Mammary epithelial cell (primary cell): ENCODE measurements at places on chromosomes 3 and 15.

GRCh38 chr15:71664622-71665021 is 145.7 kb upstream of the NR2E3 start:
- no peak for DNase-seq

DNA sequence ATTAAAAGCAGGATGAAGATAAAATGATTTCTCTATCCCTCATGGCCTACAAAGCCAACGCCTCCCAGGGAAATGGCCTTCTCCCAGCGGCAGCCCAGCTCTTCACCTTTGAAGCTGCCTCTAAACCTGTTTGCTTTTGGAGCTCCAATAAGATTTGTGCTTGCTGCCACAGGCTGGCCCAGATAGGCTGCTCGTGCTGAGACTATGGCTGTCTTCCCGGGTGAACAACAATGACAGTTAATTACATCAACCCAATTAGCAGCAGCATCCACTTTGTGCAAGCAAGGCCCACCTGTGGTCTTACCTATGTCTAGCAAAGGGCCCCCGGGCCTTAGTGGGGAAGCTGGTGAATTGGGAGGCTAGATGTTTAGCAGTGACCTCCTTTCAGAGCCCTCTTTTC is 179.6 kb downstream of the P3H2 start:
- DNase-seq: no peak

DNA sequence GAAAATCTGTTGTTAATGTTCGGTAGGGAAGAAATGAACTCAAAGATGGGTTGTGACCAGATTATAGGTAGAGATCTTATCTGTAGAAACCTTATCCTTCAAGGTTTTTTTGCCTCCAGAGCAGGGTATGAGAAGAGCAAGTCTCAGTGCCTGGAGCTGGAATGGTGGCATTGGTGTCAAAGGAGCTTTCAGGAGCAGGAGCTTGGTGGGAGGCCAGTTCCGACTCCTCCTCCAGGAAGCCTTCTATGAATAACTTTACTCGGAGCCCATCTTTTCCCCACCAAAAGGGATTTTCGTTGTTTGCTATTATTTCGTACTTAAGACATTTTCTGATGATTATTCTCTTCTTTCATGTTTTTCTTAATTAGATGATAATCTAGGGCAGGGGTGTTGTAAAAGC is 91.8 kb downstream of the GHSR start:
- no peak for DNase-seq

DNA sequence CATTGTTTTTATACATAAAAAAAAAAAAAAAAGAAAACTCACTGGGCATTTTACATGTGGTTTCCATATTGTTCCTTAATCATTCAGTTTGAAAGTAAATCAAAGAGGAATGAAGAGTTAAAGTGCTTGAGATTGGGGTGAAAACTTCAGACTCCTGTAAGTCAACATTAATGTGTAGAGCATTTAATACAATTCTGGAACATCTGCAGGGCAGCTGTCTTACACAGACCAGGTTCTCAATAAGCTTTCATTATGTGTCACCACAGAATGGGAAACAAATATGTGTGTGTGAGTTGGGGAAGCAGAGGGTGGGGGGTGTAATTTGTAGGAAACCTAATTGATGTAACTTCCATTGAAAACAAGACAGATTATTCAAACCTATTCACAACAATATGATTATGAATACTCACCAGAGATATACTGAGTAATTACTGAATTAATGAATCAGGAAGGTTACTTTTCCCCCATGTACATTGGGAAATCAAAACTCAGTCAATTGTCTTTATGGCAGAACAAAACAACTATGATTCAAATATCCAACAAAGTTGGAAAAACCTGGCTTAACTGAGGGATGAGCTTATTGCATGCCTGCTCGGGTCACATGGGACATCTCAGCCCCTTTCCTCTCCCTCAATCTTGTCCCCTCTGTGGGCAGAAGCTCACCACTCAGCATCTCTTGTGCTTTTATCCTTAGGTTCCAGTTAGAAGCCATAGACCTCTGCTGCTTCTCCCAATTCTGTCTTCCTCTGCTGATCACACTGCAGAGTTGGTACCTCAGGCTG is 281.2 kb upstream of the THBS1 start:
- no peak for DNase-seq

GRCh38 chr15:85690561-85691231 is 104.0 kb downstream of the KLHL25 start:
- DNase-seq: no peak

DNA sequence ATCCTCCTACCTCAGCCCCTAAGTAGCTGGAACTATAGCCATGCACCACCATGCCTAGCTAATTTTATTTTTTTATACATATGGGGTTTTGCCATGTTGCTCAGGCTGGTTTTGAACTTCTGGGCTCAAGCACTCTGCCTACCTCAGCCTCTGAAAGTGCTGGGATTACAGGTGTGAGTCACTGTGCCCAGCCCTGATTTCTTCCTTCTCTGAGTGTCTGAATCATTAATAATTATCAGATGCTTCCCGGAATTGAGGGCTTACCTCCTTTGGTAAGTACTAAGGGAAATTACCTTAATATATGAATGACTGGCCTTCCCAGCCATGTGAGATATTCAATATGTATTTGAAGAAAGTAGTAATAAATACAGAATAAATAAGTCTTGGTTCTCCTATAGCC is 7.2 kb downstream of the CLPX start:
- DNase-seq: peak; percentile 68

DNA sequence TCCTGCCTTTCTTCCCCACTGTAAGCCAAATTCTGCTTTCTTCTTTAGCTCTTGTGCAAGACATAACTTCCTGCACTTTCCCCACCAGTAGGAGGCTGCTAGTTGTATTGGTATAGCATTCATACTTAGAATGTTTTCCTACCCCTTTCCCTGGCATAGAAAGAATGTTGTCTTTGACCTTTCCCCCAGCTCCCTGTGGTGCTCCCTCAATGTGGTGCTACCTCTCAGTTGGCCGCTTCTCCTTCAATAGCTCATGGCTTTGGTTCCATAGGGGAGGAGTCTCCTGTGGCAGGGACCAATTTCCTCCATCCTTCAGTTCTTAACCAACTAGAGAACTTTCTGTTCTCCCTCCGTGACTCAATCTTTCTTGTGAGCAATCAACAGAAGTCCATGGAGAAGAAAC is 67.5 kb upstream of the AKAP13 start:
- no peak for DNase-seq

DNA sequence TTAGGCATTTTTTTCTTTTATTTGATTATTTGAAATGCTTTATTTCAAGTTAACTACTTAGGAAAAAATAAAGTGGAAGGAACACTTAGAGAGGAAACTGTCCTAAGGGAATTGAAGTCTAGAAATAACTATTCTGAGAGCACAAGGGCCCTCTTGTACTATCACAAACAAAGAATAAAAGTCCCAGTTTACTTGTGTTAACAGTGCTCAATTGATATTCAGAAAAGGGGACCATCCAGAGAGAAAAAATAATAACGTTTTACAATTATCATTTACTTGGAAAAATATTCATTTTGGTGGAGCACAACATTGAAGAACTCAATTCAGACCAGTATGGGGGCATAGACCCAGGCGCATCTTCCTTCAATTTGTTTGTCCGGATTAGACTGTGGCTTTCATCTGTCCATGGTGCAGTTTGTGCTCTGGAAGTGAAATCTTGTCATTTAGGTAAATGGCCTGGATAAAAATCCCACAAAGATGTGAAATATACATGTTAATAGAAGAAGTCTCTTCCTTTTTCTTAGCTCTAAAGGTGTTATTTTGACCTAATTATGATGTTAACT is 54.5 kb upstream of the SAMMSON start:
- DNase-seq: no peak

- peak; percentile 34 for DNase-seq
Observed at GRCh38 chr15:91784973-91785709, 68.4 kb upstream of the SLCO3A1 start.

DNA sequence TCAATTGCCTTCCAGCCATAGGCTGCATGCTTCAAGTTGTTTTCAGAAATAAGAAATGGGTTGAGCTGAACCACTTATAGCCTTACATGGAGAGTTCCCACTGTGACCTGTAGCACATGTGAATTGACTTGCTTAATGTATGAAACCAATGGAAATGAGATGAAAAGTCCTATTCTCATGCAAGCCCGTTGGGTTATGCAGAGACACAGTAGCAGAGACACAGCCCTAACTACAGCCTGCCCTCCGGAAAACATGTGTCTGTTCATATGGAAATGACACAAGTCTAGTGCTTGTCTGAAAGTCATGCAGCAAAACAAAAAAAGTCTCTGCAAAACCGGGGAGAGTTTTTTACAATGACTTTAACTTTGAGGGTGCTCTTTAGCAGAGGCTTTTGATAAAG is 14.5 kb downstream of the HIGD2B start:
- no peak for DNase-seq

DNA sequence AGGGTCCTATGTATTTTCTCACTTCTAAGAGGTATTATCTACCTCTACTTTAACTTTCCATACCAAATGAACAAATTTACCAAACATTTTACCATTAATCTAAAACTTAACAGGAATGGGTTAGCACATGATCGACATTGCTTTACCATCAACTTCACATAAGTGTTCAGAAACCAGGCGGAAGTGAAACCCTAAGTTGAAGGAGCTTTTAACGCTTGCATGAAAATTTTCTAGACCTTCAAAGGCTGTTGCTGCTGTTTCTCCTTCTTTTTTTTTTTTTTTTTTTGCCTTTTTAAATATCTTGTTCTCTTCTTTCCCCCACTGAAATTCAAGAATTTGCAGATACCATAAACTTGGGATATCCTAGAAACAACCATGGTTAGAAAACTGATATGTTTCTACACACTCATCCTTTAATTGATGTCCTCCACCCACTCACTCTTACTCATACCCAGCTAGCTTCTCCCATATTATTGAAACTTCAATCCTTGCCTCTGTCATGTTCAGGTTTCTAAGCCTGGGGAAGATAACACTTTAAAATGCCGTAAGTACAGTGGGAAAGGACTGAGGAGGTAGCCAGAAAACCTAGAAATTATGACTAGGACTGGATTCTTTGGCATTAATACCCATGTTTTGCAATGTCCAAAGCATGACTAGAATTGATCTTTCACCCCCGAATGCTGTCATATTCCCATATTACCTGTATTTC is 24.7 kb downstream of the MYO5A start:
- DNase-seq: peak; percentile 83

GRCh38 chr3:16236856-16237393 is 27.8 kb downstream of the DPH3 start:
- DNase-seq: no peak

DNA sequence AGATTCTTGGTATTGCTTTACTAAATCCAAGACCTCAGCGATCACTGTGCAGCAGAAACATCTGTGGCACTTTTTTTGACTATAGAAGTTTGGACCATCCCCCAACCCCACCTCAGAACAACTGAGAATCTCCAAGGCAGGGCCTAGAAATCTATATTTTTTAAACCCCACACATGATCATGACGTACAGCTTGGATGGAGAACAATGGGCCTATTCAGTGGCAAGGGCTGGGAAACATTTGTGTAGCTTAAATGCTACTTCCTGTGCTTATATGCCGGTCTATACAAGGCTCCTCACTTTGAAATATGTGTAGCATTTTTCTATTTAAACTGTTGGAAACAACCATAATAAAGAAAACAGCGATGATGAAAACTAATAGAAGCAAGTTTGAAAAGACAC is 55.1 kb upstream of the SPRED1 start:
- no peak for DNase-seq

DNA sequence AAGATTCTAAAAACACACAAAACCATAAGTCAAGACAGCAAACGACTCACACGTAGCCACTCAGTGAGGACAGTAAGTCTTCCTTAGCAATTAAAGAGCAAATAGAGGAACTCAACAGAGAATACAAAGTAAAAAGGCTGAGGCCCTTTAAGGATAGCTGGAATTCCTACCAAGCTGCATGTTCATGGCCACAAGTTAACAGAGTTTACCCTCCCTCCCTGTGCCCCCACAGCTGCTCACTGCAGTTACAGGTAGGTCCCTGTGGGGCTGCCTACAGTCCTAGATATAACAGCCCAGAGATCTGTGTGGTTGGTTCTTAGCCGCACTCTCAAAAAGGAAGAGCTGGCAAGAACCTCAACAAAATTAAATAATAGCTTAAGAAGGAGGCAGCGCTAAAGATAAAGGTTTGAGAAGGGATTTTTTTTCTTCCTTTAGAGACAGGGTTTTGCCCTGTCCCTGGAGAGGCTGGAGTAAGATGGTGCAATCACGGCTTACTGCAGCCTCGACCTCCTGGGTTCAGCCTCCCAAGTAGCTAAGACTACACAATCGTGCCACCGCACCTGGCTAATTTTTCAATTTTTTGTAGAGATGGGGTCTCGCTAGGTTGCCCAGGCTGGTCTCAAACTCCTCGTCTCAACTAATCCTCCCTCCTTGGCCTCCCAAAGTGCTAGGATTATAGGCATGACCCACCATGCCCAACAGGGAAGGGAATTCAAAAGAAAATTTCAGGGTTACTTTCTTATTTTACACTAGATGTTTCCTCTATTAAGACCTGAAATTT is 19.3 kb downstream of the SFMBT1 start:
- no peak for DNase-seq

- no peak for DNase-seq
Observed at GRCh38 chr15:64905119-64905831, 6.4 kb upstream of the ANKDD1A start.

- no peak for DNase-seq
Observed at GRCh38 chr3:34155666-34156065, 357.2 kb downstream of the PDCD6IP start.

DNA sequence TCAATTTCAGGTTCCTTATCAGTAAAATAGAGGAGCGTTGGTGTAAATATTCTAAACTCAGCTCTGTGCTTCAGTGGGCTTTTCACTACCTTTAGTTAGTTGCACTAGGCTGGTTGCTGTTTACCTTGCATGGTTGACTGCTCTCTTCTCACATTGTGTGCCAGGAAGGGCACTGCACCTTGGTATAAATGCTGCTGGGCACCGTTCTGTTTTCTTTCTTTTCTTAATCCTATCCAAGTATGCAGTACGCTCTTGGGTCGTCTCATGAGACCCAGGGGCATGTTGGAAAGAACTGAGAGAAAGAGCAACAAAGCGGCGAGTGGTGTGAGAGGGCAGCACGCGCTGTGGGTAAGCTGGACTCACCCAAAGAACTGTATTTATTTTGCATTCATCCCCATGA is 22.4 kb downstream of the KCNMB2 start:
- no peak for DNase-seq

- no peak for DNase-seq
Observed at GRCh38 chr3:59446775-59447465, 397.1 kb upstream of the CFAP20DC start.

DNA sequence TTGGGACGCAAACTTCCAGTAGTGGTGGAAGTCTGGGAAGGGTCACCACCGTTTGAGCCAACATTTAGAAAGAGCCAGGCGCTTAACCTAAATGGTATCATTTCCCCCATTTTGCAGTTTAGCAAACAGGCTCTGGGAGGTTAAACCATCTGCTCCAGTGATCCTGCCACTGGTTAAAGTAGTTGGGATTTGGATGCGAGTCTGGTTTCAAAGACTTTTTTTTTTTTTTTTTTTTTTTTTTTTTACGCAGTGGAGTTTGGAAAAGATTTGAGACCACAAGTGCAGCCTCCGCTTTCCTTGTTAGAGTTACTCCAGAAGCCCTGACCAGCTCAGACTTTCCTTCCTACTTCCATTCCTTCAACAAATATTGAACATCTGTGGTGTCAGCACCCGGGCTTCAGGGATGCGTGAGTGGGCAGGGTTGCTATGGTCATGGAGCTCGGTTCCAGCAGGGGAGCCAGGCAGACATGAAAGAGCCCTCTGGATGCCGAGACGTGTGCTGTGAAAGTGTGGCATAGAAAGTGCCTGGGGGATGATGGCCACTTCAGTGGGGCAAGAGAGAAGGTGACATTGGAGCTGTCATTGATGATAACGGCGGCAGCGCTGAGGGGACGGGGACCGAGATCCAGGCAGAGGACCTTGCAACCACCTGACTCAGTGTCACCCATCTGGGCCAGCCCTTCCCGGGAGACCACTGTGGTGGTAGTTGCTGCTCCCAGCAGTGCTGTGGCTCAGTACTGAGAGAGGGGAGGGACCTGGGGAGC is 1.1 kb upstream of the RNU6-1 start:
- DNase-seq: no peak
